ENCODE measurements at places on chromosomes 11 and 22.
A peak's percentile ranks its signal among the peaks of the same experiment; 100 is the strongest.

DNA sequence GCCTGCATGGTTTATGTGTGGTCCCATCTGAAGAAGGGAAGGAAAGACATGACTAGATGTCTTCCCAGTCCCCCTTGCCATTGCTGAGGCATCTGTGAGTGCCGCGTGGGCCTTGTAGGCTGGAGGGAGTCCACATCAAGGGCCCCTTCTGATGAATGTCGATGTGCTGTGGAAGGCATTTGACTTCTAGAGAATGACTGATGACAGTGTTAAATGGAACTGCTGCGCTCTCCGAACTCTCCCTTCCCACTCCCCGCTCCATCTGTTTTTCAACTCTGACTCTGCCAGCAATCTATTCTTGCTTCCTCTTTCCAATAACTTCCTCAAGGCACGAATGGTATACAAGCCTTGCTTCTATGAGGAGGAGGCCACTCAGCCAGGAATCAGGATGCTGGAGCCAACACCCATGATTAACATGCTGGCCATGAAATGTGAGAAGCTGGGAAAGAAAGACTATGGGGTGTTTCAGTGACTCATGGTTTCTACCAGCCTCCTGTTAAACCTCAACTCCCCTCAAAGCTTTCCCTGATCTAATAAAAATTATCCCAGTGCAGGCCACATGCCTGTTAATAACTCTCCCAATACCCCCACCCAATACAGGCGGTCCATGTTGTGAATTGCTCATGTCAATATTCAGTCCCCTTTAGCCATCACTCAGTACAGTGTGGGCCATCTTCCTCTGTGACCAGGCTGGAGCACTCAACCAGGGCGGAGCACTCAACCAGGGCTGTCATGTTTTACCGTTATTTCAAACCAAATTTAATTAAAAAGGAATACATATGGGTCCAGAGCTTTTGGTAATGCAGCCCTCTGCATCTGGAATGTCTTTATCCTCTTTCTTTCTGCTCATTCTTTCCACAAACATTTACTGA is 46.4 kb upstream of the TBCEL start:
- no peak for DNase-seq

GRCh38 chr11:2205214-2205720 is 33.7 kb upstream of the TH start:
- no peak for DNase-seq

DNA sequence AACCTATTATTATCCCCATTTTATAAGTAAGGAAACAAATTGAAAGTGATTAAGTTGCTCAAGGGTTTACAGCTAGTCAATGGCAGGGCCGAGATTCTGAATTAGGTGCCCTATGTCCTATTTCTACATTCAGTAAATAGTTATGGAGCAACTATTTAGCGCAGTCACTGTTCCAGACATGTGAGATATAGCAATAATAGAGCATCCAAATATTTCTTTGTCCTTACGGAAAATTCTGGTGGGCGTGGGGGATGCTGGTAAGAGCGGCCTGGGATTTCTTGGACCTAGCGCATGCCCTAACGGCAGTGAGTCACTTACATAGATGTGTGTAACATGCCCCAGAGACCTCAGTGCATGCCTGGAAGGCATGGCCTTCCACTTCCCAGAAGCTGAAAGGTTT is 4.4 kb downstream of the DTX4 start:
- DNase-seq, result no peak

GRCh38 chr11:128874427-128874826 is 7.3 kb upstream of the KCNJ1 start:
- DNase-seq, result no peak

DNA sequence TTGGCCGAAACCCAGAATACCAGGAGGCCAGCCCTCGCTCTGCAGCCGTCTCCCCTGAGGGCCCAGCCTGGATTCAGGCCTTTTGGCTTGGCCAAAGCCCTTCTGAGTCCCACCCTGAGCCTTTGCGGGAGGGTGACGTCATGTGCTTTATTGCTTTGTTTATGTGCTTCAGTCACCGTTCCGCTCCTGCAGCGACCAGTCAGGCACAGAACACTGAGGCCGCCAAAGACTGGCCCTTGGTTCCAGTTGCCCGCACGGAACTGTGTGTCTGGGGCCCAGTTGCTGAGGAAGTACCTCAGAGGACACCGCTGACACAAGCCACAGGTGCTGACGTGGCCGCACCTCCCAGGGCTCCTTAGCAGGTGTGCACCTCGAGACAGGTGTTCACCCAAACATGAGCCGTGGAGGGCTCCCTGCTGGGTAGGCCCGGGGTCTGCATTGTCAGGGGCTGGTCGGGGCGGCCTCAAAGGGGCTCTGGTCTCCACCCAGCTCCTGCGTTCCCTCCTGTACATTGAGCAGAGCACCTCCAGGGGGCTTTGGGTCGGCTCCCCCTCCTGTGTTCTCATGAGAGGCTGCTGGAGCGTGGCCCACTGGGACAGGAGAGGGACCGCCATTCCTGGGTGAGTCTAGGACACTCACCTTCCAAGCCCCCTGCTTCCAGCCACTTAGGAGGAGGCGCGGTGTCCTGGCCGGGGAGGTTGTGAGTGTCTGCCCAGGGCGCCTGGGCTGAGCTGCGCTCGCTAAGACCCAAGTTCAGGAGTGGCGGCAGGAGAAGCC is 376.8 kb downstream of the TBC1D22A start:
- DNase-seq, result no peak

- DNase-seq, result no peak
Measured at GRCh38 chr11:27312110-27312509, 50.9 kb downstream of the CCDC34 start.

GRCh38 chr11:128714881-128715280 is 21.0 kb downstream of the FLI1 start:
- no peak for DNase-seq

DNA sequence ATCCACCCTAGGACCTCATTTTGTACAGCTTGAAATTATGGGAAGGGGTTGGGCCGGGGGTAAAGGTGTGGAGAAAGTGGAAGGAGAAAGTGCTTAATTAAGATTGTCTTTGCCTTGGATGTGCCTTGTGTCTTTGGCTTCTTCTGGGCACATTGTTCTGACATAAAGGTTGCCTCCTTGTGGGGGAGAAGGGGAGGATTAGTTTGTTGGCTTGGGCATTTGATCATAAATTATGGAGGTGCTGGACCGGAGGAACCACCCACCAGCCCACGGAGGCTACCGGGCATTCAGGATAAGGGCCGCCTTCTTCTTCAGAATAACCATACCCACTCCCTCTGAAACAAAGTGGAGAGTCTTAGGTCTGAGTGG is 1.3 kb downstream of the PAFAH1B2 start:
- no peak for DNase-seq

GRCh38 chr22:19526076-19526701 is 2.0 kb upstream of the CLDN5 start:
- no peak for DNase-seq

- peak; percentile 79 for DNase-seq
Measured at GRCh38 chr11:35144136-35144741, 5.3 kb downstream of the CD44 start.

DNA sequence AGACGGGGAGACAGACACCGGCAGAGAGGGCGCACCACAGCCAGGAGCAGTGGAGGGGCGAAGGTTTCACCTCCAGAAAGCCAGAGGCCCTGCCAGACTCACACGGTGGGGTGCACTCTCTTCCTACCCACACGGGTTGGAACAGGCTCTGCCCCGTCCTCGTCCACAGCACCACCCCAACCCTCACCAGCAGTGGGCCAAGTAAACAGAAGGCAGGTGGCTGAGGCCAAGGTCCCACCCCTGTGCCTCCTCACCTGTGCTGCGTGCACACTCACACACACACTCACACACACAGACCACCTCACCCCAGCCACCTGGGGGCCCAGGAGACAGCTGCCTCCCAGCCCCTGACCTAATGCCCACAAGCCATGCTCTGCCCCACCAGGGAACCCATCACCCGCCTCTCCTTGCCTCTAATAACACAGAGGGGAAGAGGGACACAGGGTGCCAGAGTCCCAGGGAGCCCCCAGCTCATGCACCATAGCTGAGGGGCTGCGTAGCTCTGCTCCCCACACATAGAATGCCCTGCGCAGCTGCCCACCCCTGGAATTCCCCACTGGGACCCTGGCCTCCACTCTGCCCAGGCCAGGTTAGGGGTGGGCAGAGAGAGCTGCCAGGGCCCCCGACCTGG is 3.1 kb downstream of the CYB5R3 start:
- no peak for DNase-seq

- no peak for DNase-seq
Measured at GRCh38 chr11:110019675-110020074, 73.5 kb upstream of the ZC3H12C start.

DNA sequence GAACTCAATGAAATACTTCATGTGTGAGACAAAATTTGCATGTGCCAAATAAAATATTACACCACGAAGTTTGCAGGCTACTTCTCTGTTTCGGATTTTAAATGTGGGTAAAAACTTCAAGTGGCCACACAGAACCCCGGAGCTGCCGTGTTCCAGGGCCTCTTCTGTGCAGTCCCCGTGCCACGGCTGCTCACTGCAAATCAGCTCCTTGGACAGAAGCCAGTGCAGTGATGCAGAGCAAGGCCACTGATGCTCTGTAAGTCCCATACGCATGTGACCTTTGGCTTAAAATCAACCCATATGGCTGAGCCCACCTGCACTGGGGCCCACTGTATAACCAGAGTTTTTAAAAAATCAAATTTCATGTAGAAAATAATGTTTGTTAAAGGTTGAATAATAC is 1309.4 kb downstream of the TBC1D22A start:
- no peak for DNase-seq

DNA sequence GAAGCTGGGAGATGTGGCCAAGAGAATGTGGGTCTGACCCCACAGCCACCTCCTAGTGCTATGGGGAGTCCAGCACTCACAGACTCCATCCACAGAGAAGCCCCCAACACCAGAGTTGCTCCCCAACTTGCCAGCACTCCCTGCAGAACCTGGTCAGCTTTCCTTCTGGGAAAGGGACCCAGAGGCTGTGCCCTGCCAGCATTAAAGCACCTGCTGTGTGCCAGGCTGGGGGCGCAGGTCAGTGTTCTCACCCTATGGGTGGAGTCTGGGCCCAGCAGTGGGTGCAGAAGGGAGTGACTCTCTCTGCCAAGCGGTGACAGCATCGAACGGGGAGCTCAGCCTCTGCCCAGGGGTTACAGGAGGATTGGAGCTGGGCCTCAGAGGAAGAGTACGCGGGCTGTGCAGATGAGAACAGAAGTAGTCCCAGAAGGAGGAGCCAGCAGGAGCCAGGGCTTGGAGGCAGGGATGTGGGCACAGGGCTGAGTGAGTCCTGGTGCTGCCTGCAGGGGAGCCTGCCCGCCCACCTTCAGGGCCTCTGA is 114.4 kb downstream of the MPPED1 start:
- DNase-seq, result no peak

DNA sequence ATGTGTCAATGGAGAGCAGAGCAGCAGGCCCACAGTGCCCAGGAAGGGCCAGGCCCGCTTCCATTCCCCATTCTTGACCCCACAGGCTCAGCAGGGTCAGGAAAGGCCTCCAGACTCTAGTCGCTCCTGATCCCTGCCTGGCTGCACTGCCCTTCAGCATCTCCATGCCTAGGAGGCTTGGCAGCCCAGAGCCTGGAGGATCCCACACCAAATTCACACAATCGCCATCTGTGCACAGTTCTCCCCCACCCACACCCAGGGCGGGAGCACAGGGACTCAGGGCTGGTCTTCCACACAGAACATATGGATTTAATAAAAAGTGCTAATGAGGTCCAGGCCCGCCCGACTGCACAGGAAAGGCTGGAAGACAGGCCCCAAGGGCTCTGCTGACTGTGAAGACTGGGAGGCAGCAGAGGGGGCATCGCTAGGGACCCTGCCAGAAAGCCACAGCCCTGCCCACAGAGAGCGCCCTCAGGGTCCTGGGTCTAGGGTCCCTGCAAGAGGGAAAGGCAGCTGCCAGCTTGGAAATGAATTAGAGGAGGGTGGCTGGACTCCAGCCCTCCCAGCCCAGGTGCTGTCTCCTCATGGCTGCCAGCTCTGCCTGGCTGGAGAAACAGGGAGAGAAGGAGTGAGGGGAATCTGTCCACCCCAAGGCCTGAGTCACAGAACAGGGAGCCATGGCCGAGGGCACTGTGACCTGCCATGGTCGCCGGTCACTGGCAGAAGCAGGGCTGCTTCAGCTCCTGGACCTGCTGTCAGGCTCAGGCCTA is 39.7 kb downstream of the DKK3 start:
- no peak for DNase-seq

DNA sequence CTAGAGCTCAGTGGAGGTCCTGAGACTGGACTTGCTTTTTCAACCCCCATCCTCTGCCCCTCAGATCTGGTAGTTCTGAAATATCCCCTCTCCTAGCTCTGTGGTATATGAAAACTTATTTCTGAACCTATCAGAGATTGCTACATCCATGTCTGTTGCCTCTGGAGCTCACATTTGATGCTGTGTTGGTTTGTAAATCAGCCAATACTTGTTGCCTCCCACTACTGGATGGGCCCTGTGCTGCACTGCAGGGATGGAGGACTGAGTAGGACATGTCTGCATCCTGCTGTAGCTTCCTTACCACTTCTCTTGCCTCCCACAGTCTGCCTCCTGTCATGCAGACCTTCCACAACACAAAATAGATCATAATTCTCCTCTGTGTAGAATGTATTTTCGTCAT is 5.2 kb downstream of the OLFML1 start:
- no peak for DNase-seq

GRCh38 chr11:11440144-11440543 is 87.1 kb upstream of the CSNK2A3 start:
- DNase-seq, result no peak

DNA sequence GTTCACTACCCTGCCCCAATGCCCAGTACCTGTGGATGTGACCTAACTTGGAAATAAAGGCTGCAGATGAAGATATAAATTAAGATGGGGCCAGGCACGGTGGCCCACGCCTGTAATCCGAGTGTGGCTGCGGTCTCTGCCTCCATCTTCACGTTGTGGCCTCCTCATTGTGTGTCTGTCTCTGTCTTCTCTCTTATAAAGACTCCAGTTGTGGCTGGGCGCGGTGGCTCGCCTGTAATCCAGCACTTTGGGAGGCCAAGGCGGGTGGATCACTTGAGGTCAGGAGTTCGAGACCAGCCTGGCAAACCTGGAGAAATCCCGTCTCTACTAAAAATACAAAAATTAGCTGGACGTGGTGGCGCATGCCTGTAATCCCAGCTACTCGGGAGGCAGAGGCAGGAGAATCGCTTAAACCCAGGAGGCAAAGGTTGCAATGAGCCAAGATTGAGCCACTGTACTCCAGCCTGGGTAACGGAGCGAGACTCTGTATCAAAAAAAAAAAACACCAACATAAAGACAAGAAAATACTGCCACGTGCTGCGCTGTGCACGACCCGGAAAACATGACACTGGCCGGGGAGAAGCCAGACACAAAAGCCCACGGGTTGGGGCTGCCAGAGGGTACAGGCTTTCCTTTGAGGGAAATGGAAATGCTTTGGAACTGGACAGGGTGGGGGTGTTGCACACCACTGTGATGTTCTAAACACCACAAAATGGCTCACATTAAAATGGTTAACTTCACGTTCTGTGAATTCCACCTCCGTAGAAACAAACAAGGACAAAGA is 18.7 kb downstream of the CELSR1 start:
- DNase-seq, result no peak
